ENCODE measurements at places on chromosomes 5 and 9.

GRCh38 chr5:15720515-15720914 is 220.5 kb downstream of the FBXL7 start:
- H3K27me3 ChIP-seq = no peaks in the 10 kb centered on the region
- H3K4me1 ChIP-seq = peaks cover 5% of the 10 kb centered on the region
- DNase-seq = no peak
- H3K27ac ChIP-seq = no peak overlapping the region
- no peaks in the 10 kb centered on the region for H3K36me3 ChIP-seq

DNA sequence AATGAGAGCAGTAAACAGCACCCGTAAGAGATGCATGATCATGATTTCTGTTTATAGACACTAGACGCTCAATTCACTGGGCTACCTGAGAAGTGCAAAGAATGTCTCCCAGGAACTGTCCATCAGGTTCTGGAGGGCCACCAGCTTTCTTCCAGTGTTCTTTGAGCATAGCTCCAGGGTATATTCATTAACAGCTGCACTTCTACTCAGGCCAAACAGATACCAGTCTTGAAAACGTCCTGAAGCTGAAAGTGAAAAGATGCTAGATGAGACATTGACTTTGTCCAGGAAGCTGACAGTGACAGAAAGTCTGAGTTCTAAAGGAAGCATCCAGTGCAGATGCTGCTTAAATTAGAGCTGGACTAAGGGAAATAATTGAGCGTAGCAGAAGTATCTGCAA is 488.7 kb upstream of the TYRP1 start:
- H3K36me3 ChIP-seq = no peaks in the 10 kb centered on the region
- H3K4me3 ChIP-seq = no peak overlapping the region
- no peaks in the 10 kb centered on the region for H3K27me3 ChIP-seq

DNA sequence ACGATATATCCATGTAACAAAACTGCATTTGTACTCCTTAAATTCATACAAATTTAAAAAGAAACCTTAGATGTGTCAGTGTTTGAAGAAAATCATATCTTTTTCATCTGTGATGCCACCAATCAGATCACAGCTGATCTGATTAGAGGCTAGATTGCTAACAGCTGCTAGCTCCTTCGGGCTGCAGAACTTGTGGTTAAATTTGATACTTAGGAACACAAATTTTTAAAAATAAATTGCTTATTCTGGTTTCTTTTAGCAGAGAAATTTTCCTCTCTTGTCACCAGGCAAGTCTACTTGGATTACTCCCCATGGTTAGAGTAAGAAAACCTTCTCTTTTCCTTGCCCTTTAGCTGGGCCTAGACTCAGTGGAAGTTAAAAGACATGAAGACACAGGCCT is 94.6 kb upstream of the RANBP6 start:
- H3K27ac ChIP-seq = no peak overlapping the region
- no peak for DNase-seq
- no peaks in the 10 kb centered on the region for H3K4me1 ChIP-seq
- H3K36me3 ChIP-seq = no peaks in the 10 kb centered on the region
- no peaks in the 10 kb centered on the region for H3K27me3 ChIP-seq
- no peak overlapping the region for H3K4me3 ChIP-seq

DNA sequence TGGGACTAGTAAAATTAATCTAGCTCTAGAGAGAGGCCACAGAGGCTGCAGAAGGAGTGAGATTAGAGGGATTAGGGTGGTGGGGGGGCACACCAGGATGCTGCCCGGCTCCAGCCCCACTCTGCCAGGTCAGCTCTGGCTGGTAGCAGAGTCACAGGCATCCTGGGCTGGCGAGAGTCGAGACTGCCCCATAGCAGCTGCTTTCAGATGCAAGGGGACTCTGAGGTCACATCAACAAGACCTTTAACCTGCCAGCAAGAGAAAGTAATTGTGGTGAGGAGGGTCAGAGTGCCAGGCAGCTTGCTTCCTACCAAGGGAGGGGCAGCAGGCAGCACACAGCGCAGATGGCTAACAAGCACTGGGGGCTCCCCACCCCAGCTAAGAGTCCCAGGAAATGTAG is 7.5 kb downstream of the EPB41L4B start:
- H3K4me3 ChIP-seq = no peak overlapping the region
- no peak overlapping the region for H3K27ac ChIP-seq
- H3K36me3 ChIP-seq = no peaks in the 10 kb centered on the region
- H3K4me1 ChIP-seq = peaks cover 23% of the 10 kb centered on the region
- peaks cover 11% of the 10 kb centered on the region for H3K27me3 ChIP-seq
- DNase-seq = no peak

DNA sequence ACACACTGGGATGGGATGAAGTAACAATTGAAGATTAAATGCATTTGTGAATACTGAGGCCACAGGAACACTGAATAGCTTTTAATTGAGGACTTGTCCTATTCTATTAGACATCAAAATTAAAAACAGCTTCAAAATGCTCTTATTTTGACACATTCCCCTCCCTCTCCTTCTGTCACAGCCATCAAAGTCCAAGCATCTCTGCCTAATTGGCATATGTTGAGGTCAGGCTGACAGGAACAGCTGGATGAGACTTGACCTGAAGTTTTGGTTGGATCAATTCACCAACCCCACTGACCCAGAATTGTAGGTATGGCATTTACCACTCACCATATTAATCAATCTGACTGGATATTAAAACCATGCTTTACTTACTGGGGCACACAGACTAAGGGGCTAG is 96.3 kb downstream of the PTCH1 start:
- no peak overlapping the region for H3K27ac ChIP-seq
- no peak overlapping the region for H3K4me3 ChIP-seq
- no peak for DNase-seq
- H3K27me3 ChIP-seq = no peaks in the 10 kb centered on the region

DNA sequence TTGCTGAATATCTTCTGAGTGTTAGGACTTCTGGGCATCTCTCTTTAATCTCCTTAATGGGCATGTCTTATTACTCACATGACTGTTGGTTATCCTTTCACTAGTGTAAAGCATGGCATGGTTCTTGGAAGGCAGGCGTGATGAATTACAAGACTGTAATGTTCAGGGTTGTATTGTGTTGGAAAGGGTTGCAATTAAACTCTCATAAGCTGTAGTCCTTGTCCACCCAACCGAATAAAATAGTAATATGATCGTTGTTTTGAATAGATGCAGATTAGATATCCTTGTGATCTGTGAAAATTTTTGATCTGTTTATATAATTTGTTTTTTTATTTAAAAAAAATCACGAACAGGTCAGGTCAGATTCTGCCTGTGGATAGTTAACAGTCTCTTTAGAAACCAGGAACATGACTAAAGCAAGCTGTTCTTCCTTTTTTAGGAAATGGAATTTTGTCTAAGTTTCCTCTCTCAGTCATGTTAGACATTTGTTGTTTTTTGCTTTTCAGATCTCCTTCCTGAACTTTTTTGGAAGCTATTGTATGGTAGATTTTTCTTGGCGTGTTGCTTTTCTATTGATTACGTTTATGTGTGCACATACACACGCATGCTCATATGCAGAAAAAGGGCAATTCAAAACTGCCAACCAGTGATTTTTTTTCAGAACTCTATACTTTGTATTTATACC is 121.8 kb downstream of the ARHGEF28 start:
- H3K4me3 ChIP-seq = no peak overlapping the region
- H3K36me3 ChIP-seq = no peaks in the 10 kb centered on the region
- H3K4me1 ChIP-seq = peaks cover 10% of the 10 kb centered on the region

DNA sequence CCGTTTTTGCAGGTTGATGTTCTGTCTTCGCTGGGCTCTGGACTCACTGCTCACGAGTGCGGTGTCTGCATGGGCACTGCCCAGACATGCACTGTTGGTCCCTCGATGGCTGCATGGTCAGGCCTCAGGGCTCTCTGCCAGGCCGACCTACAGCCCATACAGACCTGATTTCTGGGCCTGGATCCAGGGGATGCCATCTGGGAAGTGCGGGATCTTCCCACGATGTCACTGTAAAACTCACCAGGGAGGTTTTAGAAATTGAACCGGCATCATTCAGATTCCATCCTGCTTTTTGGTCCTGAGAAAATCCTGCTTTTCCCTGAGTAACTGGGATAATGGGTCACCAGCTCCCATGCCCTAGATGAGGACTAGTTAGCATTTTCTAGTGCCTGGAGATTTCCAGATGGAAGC is 9.1 kb downstream of the S1PR3 start:
- H3K36me3 ChIP-seq = peaks cover 35% of the 10 kb centered on the region
- no peaks in the 10 kb centered on the region for H3K27me3 ChIP-seq
- H3K4me3 ChIP-seq = no peak overlapping the region
- H3K27ac ChIP-seq = peak overlapping the region; percentile 5
- H3K4me1 ChIP-seq = peaks cover 17% of the 10 kb centered on the region

DNA sequence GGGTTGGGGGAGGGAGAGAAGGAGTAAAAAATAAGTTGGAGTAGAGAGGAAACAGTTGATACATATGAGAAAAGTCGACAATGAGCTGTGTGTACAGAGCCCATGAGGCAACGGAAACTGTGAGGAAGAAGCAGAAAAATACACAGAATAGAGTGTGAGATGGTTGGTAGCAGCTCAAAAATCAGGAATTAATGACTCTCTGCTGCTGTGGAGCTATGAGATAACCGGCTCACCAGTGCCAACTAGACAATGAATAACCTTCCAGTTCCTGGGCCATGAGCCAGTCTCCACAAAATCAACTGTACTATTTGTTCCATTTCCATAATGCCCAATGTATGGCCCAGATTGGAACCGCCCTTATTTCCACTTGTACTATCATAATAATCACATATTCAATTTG is 53.1 kb upstream of the NREP start:
- no peaks in the 10 kb centered on the region for H3K4me1 ChIP-seq
- no peak overlapping the region for H3K27ac ChIP-seq
- no peaks in the 10 kb centered on the region for H3K27me3 ChIP-seq
- H3K4me3 ChIP-seq = no peak overlapping the region
- no peaks in the 10 kb centered on the region for H3K36me3 ChIP-seq
- DNase-seq = no peak

- DNase-seq = no peak
- H3K27me3 ChIP-seq = no peaks in the 10 kb centered on the region
- H3K4me1 ChIP-seq = peaks cover 75% of the 10 kb centered on the region
- peak overlapping the region; percentile 95 for H3K27ac ChIP-seq
- no peak overlapping the region for H3K4me3 ChIP-seq
Measured at GRCh38 chr5:172870715-172871461, 36.8 kb downstream of the ERGIC1 start.

DNA sequence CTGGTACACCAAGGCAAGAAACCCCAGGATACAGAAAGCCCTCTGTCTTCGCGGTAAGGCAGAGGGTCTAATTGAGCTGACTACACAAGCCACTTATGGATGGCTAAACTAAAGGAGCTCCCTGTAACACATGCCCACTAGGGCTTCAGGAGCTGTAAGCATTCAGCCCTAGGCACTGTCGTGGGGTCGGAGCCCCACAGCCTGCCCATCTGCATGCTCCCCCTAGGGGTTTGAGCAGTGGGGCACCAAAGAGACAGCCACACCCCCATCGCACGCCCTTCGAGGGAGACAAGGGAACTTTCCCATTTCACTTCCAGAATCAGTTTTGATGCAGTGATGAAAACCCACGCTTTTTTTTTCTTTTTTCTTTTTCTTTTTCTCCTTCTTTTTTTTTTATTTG is 11.0 kb upstream of the MTMR12 start:
- H3K4me3 ChIP-seq = no peak overlapping the region
- DNase-seq = no peak
- H3K27ac ChIP-seq = no peak overlapping the region
- H3K4me1 ChIP-seq = no peaks in the 10 kb centered on the region
- no peaks in the 10 kb centered on the region for H3K36me3 ChIP-seq
- no peaks in the 10 kb centered on the region for H3K27me3 ChIP-seq

DNA sequence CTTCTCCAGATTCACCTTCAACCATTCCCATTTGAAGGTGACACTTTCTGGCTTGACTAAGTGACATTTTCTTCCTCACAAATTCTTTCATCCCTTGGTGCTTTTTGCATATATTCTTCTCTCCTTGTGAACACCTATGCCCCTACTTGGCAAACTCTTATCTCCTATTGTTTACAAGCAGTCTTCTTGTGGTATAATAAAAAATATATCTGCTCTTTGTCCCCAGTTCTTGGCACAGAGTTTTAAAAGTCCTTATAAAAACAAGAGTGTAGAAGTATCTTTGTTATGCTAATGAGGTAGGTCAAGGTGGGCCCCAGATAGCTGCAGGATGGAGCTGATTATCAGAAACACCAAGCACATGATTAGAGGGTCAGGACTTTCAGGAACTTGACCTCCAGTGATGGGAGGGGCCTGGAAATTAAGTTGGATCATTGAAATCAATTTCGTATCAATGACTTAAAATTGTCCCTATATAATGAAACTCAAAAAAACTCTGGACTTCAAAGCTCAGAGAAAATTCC is 38.0 kb downstream of the TMEM161B start:
- H3K4me3 ChIP-seq = no peak overlapping the region
- H3K27ac ChIP-seq = no peak overlapping the region
- no peak for DNase-seq
- no peaks in the 10 kb centered on the region for H3K4me1 ChIP-seq
- peaks cover 3% of the 10 kb centered on the region for H3K36me3 ChIP-seq
- no peaks in the 10 kb centered on the region for H3K27me3 ChIP-seq

GRCh38 chr5:177553671-177554429 is 513 bp downstream of the FAM193B start:
- no peaks in the 10 kb centered on the region for H3K27me3 ChIP-seq
- peak overlapping the region; percentile 44 for H3K27ac ChIP-seq
- H3K36me3 ChIP-seq = no peaks in the 10 kb centered on the region
- H3K4me3 ChIP-seq = peak overlapping the region; percentile 64

- H3K4me3 ChIP-seq = no peak overlapping the region
- no peak overlapping the region for H3K27ac ChIP-seq
- no peaks in the 10 kb centered on the region for H3K27me3 ChIP-seq
- peaks cover 7% of the 10 kb centered on the region for H3K4me1 ChIP-seq
Measured at GRCh38 chr5:157582731-157583620, 7.4 kb upstream of the ADAM19 start.

GRCh38 chr9:69314547-69314946 is 10.5 kb upstream of the ENTREP1 start:
- no peak overlapping the region for H3K27ac ChIP-seq
- DNase-seq = no peak
- H3K4me3 ChIP-seq = no peak overlapping the region
- no peaks in the 10 kb centered on the region for H3K4me1 ChIP-seq
- H3K27me3 ChIP-seq = peaks cover 4% of the 10 kb centered on the region

GRCh38 chr9:120966013-120966369 is 39.4 kb upstream of the TRAF1 start:
- peaks cover 4% of the 10 kb centered on the region for H3K27me3 ChIP-seq
- no peaks in the 10 kb centered on the region for H3K4me1 ChIP-seq
- H3K27ac ChIP-seq = no peak overlapping the region
- H3K36me3 ChIP-seq = no peaks in the 10 kb centered on the region
- no peak for DNase-seq

- no peak overlapping the region for H3K4me3 ChIP-seq
- DNase-seq = peak; percentile 29
- H3K36me3 ChIP-seq = no peaks in the 10 kb centered on the region
- H3K4me1 ChIP-seq = peaks cover 8% of the 10 kb centered on the region
Measured at GRCh38 chr5:34011536-34011935, 3.7 kb upstream of the AMACR start.

GRCh38 chr9:23524607-23525155 is 301.4 kb downstream of the ELAVL2 start:
- H3K4me3 ChIP-seq = no peak overlapping the region
- H3K4me1 ChIP-seq = no peaks in the 10 kb centered on the region
- H3K27ac ChIP-seq = no peak overlapping the region
- no peaks in the 10 kb centered on the region for H3K36me3 ChIP-seq
- no peaks in the 10 kb centered on the region for H3K27me3 ChIP-seq

- peaks cover 12% of the 10 kb centered on the region for H3K4me1 ChIP-seq
- H3K27me3 ChIP-seq = no peaks in the 10 kb centered on the region
- no peak overlapping the region for H3K4me3 ChIP-seq
- H3K27ac ChIP-seq = no peak overlapping the region
Measured at GRCh38 chr5:90940227-90940995, 381.8 kb downstream of the ADGRV1 start.
